ENCODE measurements at places on chromosomes 13 and 19.
A peak's percentile ranks its signal among the peaks of the same experiment; 100 is the strongest.

DNA sequence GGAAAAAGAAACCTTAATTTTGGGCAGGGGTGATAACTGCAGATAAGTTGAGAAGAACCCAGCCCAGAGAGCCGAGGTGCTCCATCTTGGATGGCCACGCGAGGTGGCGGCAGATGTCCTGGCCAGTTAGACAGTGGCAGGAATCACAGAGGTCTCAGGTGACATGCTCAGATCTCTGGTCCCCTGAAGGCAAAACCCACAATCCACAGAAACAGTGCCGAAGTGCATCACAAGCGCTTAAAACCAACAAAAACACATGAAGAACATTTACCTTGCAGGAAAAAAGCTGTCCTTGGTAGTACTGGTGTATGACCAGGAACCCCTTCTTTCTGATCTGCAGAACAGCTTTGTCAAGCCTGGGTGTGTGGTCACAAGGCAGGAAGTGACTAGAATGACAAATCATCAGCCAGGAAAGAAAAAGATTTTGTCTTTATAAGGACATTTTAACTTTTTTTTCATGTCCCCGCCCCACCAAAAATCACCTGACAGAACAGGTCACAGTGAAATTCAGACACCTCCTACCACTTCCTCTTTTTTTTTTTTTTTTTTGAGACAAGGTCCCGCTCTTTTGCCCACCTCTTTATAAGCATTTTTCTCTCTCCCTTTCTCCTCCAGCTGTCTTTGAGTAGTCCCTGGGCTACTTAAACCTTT, at the start of gene LCP1:
LCP1 (minus strand) TSS at position 338 of the 651 bp plus-strand sequence. CDS start 22,515 bp downstream, outside the sequence.
- DNase-seq, result no peak

DNA sequence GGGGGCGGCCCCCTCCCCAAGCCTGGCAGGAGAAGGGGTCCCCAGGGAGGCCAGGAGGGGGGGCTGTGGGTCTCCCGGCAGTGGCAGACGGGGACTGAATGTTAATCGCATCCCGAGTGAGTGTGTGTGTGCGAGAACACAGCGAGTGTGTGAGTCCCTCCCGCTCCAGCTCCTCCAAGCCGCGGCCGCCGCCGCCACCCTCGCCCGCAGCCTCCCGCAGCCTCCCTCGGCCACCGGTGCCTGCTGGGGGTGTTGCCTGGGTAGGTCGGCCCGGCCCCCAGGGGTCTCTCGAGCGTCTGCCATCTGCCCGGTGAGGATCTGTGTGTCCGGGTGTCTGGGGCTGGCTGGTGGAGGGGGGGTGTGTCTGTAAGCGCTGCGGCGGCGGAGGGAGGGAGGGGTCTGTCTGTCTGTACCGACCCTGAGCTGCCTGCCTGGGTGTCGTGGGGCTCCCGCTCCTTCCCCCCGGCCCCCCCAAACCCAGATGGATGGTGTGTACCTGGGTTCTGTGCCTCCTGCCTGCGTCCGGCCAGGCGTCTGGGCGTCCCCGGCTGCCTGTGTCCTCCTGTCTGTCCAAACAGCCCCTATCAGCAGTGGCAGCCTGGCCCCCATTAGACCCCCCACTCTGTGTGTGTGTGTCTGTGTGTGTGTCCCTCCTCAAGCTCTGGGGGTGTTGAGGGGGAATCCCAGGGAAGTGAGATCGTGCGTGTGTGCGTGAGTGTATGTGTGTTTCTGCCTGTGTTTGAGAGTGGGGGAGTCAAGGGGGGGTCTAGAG, at the start of gene GRIN2D:
GRIN2D (plus strand) TSS at position 110 of the 772 bp plus-strand sequence. CDS start 4,725 bp downstream, outside the sequence.
- peak; percentile 38 for DNase-seq

DNA sequence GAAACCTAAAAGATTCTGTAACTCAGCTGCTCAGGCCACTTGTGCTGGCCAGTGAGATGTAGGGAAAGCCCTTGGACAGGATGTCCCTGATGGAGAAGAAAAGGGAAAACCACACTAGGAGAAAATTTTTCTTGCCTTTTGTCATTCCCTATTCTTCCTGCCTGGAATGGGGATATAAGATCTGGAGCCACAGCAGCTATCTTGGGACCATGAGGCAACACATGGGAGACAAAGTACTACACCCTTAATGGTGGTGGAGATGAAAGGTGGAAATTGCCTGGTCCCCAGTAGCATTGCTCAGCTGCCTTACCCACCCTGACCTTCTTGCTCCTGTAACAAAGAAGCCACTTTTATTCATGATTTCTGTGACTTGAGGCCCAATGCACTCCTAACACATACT, 9.4 kb downstream of the RSPH6A start:
- no peak for DNase-seq

GRCh38 chr13:92804346-92804745, 422.3 kb upstream of the GPC6 start:
- DNase-seq, result peak; percentile 76

DNA sequence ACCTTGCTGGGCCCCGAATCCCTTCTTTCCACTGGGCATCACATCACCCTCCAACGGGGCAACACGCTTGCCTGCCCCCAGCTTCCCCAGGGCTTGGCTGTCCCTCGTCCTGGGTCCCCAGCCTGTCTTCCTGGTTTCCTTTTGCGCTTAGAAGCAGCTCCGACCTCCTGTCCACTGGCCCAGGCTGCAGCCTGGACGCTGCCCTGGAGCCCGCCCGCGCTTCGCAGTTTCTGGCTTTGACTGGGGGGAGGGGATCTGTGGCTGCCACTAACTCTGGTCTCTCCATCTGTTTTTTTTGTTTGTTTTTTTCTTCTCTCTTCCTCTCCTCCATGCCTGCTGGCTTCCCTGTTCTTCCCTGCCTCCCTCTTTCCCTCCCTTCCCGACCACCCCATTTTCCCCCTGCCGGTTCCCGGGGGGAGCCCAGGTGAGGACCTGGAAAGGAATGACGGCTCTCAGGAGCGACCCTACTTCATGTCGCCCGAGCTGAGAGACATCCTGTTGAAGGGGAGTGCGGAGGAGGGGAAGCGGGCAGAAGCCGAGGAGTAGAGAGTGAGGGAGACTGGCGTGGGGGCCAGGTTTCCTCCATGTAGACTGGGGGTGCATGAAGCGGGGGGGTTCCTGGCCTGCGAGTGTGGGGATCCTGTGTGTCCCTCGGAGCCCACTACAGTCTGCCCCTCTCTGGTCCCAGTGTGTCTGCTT, 11.5 kb upstream of the ILF3 start:
- DNase-seq, result no peak

DNA sequence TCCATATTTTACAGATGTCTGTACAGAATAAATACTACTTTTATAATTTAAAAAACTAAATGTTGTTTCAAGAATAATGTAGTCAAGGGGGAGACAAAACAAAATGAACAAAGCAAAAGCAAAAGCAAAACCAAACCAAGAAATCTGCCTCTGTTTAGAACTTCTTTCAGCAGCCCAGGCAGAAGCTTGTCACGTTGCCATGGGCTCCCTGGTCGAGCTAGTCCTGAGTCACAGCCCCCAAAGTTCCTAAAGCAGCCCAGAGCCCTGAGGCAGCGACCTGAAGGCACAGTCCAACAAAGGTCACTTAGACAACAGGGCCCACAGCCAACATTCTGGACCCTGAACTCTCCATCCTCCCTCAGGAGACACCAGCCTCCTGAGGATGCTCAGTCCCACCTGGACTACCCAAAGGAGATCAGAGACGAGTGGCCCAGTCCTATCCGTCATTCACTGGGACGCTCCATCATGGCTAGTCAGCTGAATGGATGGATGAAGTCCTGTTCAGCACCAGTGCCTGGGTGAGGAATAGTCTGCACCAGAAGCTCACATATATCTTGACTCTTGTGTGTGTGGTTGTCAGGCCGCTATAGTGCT, 41.7 kb downstream of the SIAH3 start:
- no peak for DNase-seq

- DNase-seq, result no peak
These were observed 1.6 kb downstream of the RPL13A start for GRCh38 chr19:49488863-49489537.

GRCh38 chr19:40588110-40588854, 11.6 kb downstream of the SHKBP1 start:
- DNase-seq, result no peak

DNA sequence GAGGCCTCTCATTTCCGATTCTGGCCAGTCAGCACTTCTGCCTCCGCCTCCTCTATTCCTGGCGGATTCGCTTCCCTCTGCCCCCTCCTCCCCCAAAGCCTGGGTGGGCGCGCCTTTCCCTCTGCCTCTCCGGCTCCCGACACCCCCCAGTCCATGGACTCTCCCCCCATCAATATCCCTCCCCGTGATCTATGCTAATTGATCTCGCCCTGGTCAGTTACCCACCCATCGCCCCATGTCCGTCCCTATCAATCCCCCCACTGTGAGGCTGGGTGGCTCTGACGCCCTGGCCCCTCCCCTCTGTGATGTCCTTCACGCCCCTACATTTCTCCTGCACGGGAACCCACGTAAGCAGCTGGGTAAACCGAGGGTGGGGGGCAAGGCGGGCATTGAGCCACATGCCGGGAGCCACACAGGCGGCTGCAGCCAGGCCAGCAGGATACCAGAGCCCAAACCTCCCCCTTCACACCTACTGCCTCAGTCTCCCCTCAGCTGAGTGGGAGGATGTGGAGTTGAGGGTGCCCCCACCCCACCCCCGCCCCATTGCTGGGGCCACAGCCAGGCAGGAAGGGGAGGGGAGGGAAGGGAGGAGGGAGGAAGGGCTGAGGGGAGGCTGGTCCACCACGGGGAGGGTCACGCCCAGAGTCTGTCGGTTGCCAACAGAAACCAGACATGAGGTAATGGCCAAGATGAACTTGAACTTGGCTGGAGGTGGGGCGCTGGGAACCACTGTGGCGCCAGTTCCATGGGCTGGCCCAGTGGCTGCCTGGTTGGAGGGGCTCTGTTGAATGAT, 21.0 kb downstream of the SMIM24 start:
- peak; percentile 88 for DNase-seq

DNA sequence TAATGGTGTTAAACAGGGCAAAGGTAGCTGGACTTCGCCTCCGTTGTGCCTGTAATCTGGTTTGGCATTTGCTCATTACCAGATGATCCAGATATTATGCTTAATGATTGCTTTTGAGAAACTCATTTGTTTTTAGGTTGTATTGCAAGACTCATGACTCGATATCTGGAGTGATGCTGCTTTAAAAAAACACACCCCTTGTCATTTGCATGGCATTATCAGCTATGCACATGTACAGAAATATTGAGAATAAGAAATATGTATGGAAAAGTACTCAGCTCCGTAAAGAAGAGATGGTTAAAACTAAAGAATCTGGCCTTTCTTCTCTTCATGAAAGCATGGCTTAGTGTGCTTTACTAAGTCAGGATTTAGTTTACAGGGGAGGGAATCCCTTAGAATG, 95.0 kb downstream of the ARHGEF7 start:
- DNase-seq, result no peak

DNA sequence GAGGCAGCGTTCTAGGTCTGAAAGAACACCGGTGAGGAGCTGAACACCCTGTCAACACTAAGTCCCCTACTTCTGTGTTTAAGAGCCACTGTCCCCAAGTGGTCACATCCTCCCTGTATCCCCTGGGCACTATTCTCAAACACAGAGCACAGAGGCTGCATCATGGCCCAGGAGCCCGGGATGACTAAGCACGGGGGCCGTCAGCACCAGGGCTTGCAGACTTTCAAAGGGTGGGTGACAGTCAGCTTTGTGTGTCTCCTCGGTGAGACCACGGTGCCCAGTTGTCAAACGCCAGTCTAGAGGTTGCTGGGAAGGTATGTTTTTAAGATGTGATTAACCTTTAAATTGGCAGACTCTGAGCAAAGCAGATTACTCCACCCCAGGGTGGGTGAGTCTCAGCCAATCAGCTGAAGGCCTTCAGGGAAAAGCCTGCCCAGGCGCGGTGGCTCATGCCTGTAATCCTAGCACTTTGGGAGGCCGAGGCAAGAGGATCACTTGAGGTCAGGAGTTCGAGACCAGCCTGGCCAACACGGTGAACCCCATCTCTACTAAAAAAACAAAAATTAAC, 8.0 kb downstream of the MAP2K2 start:
- no peak for DNase-seq

DNA sequence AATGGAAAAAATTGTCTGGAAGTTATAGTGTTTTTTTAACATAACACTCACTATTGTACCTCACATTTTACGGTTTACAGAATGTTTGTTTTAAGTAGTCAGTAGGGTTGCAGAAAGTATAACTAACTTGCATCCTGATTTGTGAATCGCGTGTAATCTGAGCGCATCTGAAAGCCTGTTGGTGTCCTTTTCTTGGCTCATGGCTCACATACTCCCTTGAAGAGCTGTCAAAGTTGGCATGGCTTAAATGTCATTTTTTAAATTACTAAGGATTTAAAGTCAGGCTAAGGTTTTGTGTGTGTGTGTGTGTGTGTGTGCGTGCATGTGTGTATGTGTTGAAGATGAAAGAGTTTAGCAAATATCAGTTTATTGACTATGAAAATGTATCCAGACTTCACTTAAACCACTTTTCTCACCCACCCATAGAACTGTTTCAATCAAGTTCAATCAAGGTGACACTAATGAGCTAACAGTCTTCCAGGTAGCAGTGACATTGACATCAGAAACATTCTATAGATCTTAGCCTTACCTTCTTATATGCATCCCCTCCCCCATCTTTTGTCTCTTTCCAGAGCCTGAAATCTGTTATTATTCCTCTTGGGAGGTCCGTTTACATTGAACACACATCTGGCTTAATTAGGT, 480.4 kb upstream of the SGCG start:
- no peak for DNase-seq

DNA sequence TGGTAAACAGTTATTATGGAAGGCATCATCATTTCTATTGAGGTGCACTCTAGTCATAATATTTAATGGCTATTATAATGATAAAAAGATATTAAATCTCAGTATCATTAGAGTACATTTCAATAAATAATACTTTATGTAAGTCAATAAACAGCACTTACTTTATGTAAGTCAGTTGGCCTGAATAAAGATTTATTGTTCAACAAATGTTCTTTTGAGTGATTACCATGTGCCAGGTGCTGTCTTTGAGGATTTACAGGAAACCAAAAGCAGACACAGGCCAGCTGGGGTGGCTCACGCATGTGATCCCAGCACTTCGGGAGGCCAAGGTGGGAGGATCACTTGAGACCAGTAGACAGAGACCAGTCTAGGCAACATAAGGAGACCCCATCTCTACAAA, 5.0 kb upstream of the NKG7 start:
- DNase-seq, result no peak

GRCh38 chr19:49691243-49692146, 579 bp downstream of the CPT1C start:
- peak; percentile 63 for DNase-seq

DNA sequence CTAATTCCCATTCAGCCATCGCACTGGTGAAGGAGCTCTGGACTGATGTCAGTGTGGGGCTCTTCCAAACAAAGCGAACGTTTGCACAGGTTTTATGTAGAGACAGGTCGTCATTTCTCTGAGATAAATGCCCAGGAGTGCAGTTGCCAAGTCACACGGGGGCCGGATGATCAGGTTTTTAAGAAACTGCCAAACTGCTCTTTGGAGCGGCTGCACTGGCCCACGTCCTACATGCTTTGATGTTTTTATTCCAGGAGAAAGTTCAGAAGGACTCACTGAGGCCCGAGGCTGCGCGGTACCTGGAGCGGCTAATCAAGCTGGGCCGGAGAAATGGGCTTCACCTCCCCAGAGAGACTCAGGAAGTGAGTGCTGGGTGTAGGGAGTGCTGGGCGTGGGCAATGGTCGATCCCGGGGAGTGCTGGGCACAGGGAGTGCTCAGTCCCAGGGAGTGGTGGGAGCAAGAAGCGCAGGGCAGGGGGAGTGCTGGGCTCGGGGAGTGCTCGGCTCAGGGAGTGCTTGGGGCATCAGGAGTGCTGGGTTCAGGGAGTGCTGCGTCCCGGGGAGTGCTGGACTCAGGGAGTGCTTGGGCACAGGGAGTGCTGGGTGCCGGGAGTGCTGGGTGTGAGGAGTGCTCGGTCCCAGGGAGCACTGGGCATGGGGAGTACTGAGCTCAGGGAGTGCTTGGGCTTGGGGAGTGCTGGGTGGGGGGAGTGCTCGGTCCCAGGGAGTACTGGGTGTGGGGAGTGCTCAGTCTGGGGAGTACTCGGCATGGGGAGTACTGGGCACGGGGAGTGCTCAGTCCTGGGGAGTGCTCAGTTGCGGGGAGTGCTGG, 10.7 kb downstream of the THOP1 start:
- no peak for DNase-seq
